Activated CD4-positive, alpha-beta T cell treated with anti-CD3 and anti-CD28 coated beads, Interleukin-2, amount 50 U/mL, for 24 hours (primary cell): ENCODE measurements at places on chromosomes 4 and X.

GRCh38 chr4:53450773-53451172 lies 73.3 kb downstream of the FIP1L1 start:
- DNase-seq: no peak

DNA sequence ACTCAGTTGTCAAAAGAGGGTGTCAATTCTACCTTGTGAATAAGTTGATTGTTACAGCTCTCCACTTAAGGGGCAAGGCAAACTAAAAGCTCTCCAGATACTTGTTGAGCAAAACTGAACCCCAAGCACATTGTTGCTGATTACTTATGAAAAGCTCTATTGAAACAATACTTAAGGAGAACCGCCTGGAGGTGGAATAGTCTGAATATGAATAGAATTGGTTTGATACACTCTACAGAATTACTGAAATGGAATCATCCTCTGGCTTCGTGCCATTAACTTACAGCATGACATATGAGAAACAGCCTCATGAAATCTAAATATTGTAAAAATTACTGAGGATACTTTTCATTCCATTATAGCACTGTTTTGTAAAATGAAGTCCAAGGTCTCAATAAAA lies 127.0 kb upstream of the SH3RF1 start:
- no peak for DNase-seq

GRCh38 chr4:67928546-67928945 lies 34.7 kb downstream of the TMPRSS11A start:
- DNase-seq: no peak

DNA sequence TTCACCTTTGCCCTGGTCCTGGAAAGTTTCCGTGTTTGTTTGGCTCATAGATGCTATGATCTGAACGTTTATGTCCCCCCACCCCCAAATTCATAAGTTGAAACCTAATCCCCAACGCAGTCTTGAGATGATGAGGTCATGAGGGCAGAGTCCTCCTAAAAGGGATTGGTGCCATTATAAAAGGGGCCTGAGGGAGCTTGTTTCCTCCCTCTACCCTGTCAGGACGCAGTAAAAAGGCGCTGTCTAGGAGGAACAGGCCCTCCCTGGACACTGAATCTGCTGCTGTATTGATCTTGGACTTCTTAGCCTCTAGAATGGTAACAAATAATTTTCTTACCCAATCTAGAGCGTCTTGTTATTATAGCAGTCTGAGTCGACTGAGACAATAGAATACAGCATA lies 2190.6 kb upstream of the TENM3 start:
- no peak for DNase-seq

DNA sequence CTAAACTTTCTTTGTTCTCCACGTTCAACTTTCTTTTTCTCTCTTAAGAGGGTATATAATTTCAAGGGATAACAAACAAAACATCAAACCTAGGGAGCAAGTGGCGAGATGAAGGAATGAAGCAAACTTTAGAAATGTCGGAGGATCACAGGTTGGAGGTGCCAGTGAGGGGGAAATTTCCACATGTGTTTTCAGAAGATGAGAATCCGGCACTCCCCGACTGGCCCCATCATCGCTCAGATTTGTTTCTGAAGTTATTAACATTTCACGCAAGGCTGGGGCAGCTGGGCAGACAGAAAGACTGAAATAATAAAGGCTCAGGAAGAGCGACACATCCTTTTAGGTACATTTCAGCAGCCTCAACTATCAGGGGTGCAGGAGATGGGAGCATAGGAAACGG lies 134.9 kb downstream of the SMIM20 start:
- DNase-seq: no peak
